Activated T-helper 1 cell treated with anti-CD3 and anti-CD28 coated beads, Interleukin-12 subunit alpha, Interleukin-12 subunit beta, Interleukin-2, Interleukin-4 antibody, amounts not matched to agents 30 ng/mL and 10 ng/mL and 1 ng/mL, durations not matched to agents 14 hours and 24 hours and 36 hours (primary cell): ENCODE measurements at places on chromosomes 12 and 14. TPM values are rescaled to one million over a fixed set of nuclear protein-coding genes. Genes with fewer than 3 reads are reported as not detected.

The FLRT2 gene
- total RNA-seq, result not detected in 2 replicates

GRCh38 chr12:117854339-117855012 is 114.3 kb downstream of the KSR2 start:
- no peaks in the 10 kb centered on the region for H3K4me1 ChIP-seq
- no peaks in the 10 kb centered on the region for H3K36me3 ChIP-seq
- H3K27ac ChIP-seq, result no peak overlapping the region
- peak; percentile 26 for DNase-seq

DNA sequence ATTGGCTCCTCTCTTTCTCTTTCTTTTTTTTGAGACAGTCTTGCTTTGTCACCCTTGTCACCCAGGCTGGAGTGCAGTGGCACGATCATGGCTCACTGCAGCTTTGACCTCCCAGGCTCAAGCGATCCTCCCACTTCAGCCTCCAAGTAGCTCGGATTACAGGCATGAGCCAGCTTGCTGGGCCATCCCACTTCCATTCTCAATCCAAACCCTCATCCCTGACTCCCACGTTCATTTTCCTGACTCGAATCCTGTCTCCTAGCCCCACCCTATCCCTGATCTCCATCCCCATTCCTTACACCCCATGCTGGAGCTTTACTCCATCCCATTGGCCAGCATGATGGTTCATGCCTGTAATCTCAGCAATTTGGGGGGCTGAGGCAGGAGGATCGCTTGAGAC is 7.8 kb downstream of the SPRYD4 start:
- no peaks in the 10 kb centered on the region for H3K27me3 ChIP-seq
- H3K36me3 ChIP-seq, result peaks cover 11% of the 10 kb centered on the region
- H3K4me1 ChIP-seq, result peaks cover 9% of the 10 kb centered on the region

DNA sequence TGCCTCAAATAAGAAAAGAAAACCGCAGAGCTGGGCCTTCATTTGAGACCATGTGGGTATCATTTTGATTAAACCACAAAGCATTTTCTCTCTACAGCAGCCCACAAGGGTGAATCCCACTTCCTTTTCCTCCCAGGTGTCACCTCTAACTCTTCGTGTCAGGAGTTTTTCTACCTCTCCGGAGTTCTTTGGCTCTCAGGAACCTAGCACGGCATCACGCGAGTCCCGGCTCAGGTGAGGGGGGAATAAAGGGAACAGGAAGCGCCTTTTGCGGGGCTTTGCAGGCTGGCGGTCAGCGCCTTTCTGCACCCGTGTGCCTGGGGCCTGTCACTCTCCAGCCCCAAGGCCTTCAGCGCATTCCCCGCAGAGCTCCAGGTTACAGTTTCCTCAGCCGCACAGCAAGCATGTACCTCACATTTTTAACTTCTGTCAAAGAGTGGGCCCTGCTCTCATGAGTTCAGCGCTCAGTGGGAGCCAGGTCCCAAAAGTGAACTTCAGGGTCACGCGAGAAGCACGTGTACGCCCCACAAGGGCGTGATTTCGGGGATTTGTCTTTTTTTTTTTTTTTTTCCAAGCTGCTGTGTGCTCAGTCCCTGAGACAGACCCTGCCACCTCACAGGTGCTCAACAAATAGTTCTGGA is 740 bp upstream of the PRPF40B start:
- peak overlapping the region; percentile 81 for H3K27ac ChIP-seq
- DNase-seq, result peak; percentile 42
- peaks cover under 1% of the 10 kb centered on the region for H3K36me3 ChIP-seq

- no peaks in the 10 kb centered on the region for H3K27me3 ChIP-seq
- H3K36me3 ChIP-seq, result no peaks in the 10 kb centered on the region
- no peak overlapping the region for H3K4me3 ChIP-seq
- no peak overlapping the region for H3K27ac ChIP-seq
These were observed 33.7 kb upstream of the PAX9 start for GRCh38 chr14:36627981-36628380.

- H3K4me3 ChIP-seq, result no peak overlapping the region
- no peaks in the 10 kb centered on the region for H3K36me3 ChIP-seq
- no peaks in the 10 kb centered on the region for H3K4me1 ChIP-seq
- no peaks in the 10 kb centered on the region for H3K27me3 ChIP-seq
These were observed 1193.7 kb downstream of the GALC start for GRCh38 chr14:86799244-86799647.

The GLS2 gene
- 1.5 and 2.6 TPM in 2 replicates for total RNA-seq

DNA sequence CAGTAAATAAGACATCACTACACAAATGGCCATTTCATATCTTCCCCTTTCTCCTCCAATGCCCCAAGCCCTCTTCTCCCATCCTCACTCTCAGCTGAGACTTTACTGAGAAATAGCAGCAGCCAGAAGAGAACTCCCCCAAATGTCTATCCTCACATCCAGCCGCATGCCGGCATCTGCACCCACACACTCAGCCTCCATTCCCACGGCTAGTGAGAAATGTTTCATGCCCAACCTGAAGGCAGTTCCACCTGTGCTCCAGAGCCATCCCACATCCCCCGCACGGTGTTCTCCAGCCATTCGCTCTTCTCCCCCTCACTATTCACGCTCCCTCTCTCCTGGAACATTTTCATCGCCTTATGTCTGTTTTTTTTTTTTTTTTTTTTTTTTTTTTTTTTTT is 208.7 kb upstream of the DIO3 start:
- H3K4me3 ChIP-seq, result no peak overlapping the region
- H3K4me1 ChIP-seq, result no peaks in the 10 kb centered on the region
- no peaks in the 10 kb centered on the region for H3K36me3 ChIP-seq
- DNase-seq, result no peak
- H3K27me3 ChIP-seq, result no peaks in the 10 kb centered on the region

DNA sequence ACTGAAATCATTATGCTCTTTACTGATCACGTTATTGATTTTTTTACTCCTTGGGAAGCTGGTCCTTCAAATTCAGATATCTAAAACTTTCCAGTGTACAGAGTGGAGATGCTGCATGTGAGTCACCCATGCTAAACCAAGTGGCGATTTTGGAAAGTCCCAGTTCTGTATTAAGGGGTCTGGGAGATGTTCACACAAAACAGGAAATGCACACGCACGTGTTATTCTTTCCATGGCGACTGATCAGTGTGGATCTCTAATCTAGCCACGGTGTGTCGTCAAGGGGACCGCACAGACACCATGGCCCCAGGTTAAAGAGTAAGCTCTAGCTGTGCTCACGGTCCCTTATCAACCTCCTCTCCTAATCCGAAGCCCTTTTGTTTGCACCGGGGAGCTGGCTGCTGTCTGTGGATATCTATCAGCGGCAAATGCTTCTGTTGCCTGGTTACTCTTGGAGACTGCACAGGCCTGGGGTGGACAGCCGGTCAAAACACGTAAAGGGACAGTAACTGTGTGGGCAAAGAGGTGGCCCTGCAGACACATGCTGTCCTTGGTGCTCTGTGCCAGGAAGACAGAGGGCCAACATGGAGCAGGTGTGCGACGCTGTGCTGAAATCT is 96.6 kb downstream of the RIMBP2 start:
- no peak overlapping the region for H3K4me3 ChIP-seq
- no peaks in the 10 kb centered on the region for H3K27me3 ChIP-seq
- no peak for DNase-seq
- no peaks in the 10 kb centered on the region for H3K4me1 ChIP-seq

DNA sequence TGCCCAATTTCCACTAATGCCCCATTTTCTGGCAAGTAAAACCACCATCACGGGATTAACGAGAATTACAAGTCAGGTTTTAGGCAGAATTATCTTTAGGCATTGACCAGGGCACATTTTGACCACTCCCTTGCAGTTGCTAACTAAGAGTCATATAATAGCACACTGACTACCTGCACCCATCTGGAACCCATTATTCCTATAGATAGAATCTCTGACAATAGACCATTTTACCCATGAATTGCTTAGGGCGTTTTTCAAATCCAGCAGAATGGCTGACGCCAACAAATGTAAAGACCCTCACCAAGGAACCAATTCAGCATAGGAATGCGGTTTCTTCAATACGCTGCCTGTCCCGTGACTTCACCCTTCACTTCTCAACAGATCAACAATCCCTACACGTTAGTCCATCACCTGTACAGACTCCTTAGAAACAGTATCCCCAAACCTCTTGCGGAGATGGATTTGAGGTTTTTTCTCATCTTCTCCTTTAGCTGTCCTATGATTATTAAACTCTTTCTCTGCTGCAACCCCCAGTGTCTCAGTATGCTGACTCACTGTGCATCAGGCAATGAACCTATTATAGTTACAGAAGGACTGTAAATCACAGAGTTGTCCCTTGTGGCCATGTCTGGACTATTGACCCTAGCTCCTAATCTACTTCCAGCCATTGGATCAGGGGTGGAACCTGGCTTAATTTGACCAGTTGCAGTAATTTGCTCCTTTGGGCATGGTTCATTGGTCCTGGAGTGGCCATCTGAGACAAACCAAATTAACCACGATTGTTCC is 177.3 kb upstream of the PLXNC1 start:
- H3K4me3 ChIP-seq, result no peak overlapping the region
- H3K36me3 ChIP-seq, result peaks cover 8% of the 10 kb centered on the region
- peaks cover 11% of the 10 kb centered on the region for H3K27me3 ChIP-seq
- no peak for DNase-seq

DNA sequence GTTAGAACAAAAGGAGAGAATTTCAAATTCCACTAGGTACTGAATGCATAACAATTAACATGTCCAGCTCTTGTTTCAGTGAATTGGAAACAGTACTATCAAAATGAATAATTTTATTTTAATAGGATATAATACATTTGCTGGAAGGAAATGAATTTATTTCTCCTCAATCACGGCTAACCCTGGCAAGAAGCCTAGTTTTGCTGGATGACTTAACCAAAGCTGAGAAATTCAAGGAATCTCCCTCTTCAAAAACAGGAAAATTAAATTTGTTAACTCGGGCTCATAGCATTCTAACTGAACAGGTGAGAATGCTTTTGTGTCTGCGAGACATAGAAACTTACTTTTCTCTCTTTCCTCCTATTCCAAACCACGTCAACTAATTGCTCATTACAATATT is 163.5 kb upstream of the NEDD1 start:
- no peaks in the 10 kb centered on the region for H3K36me3 ChIP-seq
- peaks cover 7% of the 10 kb centered on the region for H3K27me3 ChIP-seq
- no peaks in the 10 kb centered on the region for H3K4me1 ChIP-seq
- no peak overlapping the region for H3K27ac ChIP-seq
- no peak overlapping the region for H3K4me3 ChIP-seq
- DNase-seq, result no peak

DNA sequence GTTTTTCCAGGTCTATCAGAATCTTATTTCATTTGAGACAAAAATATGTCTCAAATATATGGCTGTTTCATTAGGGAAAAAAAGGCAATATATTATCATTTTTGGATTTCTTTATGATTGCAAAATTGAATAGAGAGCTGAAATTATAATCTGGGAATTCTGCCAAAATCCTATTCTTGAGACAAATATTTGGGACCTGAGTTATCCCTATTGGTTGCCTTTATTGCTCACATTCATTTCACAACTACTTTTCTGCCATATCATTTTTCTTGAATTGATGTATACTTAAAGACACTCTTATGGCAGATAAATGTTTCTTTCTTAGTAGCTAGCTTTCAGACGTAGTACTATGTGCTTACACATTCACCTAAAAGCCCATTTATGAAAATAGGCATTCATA is 241.6 kb upstream of the NOVA1 start:
- H3K27ac ChIP-seq, result no peak overlapping the region
- H3K27me3 ChIP-seq, result no peaks in the 10 kb centered on the region
- no peak for DNase-seq
- H3K36me3 ChIP-seq, result no peaks in the 10 kb centered on the region
- no peaks in the 10 kb centered on the region for H3K4me1 ChIP-seq

DNA sequence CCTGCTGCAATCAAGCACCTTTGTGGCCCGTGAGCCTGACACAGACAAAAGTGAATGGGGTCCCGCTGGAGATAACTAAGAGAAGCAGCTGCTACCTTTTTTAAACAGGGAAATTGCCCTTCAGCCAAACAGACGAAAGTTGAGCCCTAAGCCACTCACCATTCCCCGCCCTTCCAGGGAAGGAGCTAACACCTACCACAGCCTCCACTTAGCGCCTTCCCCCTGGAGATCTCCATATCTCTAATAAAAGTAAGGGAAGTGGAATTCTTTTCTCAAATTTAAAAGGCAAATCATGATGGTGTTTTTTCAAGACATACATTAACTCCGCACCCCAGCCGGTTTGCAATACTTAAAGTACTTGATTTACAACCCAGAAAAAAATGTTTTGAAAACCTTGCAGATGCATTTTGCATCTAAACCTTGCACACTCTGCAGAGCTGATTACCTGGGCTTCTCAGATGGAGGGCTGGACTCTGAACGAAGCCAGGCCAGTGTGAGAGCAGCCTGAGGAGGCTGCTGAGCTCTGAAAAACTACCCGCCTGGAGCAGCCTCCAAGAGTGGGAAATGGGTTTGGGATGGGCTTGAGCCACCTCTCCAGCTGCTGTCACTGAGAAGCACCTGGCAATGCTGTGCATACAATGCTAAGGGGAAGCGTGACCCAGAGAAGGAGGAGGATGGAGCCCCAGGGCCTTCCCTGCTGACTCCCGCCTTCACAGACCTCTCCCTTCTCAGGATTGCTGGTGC is 10.0 kb downstream of the NUAK1 start:
- no peak for DNase-seq
- H3K4me3 ChIP-seq, result no peak overlapping the region
- H3K27me3 ChIP-seq, result peaks cover 11% of the 10 kb centered on the region
- no peak overlapping the region for H3K27ac ChIP-seq

GRCh38 chr12:70190262-70191010 is 52.8 kb upstream of the CNOT2 start:
- H3K4me3 ChIP-seq, result no peak overlapping the region
- no peak for DNase-seq
- no peaks in the 10 kb centered on the region for H3K27me3 ChIP-seq
- H3K36me3 ChIP-seq, result no peaks in the 10 kb centered on the region
- no peak overlapping the region for H3K27ac ChIP-seq

DNA sequence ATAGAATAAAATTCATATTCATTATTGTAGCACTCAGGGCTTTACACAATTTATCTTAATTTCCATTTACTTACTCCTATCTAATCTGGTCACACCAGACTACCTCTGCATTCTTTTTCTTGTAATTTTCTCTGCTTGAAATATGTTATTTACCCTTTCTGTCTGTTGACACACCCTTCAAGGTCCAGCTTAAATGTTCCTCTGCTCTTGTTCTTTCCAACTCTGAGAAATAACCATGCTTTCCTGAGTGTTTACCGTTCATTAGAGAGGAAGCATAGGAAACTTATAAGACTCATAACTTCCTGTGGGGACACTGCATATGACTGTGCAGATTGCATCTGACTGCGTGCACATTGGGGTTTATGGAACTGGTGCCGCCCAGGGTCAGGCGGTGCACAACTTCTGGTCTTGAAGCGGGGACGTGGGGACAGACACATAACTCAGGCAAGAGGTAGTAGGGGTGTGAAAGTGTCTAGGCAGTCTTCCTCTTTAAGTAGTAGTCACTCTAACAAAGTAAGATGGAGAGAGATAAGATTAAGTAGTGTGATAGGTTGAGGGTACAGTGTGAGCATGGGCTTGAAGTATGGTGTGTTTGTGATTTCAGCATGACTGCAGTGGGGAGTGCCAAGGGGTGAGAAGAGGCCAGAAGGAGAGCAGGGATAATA is 42.6 kb upstream of the FOXJ2 start:
- H3K4me3 ChIP-seq, result peak overlapping the region; percentile 54
- H3K36me3 ChIP-seq, result no peaks in the 10 kb centered on the region
- peak overlapping the region; percentile 93 for H3K27ac ChIP-seq
- H3K4me1 ChIP-seq, result peaks cover 32% of the 10 kb centered on the region
- H3K27me3 ChIP-seq, result no peaks in the 10 kb centered on the region
